Umbilical cord (tissue), 2 donors: ENCODE measurements at places on chromosomes 2 and 18. TPM values are rescaled to one million over a fixed set of nuclear protein-coding genes. Genes with fewer than 3 reads are reported as not detected.

- peak; percentile 81 for DNase-seq
Measured at GRCh38 chr2:152189622-152190495, 14.3 kb upstream of the STAM2 start.

- DNase-seq = no peak
Measured at GRCh38 chr2:165163761-165164160, 40.1 kb downstream of the SCN3A start.

DNA sequence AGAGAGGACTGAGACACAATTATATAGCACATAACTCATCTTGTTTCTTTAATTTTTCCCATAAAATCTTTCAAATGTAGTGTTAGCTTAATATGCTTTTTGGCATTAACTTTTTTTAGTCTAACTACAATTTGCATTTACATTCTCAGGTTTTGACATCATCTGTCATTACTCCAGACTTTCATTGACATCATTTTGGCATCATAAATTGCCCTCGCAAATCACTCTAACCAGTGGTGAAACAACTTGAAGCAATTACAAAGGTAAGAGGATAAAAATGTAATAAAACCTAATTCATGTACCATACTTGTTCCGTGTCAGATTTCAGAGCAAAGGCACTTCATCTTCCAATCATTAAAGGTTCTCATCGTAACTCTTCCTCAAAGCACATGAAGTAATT is 41.4 kb downstream of the RFX8 start:
- no peak for DNase-seq

GRCh38 chr2:46992776-46993175 is 77.2 kb upstream of the MCFD2 start:
- no peak for DNase-seq

DNA sequence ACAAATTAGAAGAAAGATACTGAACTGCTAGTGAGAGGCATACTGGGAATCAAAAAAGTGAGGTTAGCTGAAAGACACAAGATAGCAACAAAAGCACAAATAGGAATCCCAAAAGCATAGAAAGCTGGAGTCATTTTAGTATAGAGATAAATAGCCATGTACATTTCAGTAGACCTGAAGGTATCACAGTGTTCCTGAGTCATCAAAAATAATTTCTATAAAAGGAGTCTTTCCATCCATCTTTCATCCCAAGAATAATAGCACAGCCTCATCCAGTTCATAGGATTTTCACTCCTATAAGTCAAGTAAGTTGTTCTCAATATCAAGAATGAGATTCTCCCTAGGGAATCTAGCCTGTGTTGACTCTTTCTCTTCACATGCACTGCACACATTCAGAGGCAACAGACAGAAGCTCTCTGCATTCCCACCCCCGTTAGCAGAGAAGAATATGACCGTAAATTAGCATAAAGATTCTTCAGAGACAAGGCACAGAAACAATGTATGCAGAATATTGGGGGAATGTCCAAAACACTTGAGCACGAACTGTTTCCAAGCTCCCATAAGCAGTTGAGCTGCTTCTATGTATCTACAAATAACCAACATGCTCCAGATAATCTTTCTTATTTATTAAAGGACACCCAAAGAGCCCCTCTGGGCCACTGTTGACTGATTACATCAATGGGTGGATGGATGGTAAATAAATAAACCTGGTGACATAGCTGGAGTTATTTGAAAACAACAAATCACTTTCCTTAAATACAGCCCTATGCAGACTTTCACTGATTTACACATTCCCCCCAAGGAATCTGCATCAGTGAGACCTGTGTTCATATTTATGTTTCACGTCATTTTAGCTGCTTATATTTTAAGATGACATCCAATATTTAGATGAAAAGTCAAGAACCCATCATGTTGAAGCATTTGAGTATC is 174.5 kb upstream of the PKDCC start:
- DNase-seq = no peak

DNA sequence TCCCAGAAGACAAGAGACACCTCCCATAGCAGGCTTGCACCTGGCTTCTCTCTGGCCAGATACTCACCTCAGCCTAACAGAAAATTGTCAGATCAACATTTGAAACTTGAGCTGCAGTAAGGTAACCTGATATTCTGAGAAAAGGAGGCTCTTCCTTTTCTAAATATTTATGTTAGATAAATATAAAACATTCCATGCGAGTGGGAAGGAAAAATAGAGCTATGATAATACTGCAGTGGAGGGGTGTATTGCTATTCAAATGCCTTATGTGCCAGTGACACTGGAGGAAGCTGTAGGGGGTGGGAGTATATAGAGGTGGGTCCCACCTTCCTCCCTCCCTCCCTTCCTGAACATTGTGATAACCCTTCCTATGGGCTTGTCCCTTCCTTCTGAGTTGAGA is 515.5 kb upstream of the CHAC2 start:
- no peak for DNase-seq

Gene HRH4
- 0.48 TPM for total RNA-seq

Gene ATF2
- total RNA-seq = 48.2 TPM
